ENCODE measurements at places on chromosomes 2 and 18.

GRCh38 chr18:64718808-64719207, 569.9 kb upstream of the LINC00305 start:
- DNase-seq: no peak

GRCh38 chr2:159186462-159186861, 100.0 kb downstream of the WDSUB1 start:
- no peak for DNase-seq

- DNase-seq: no peak
Measured at GRCh38 chr18:21303445-21303844, 61.4 kb downstream of the GREB1L start.

GRCh38 chr2:72539071-72539552, 286.7 kb downstream of the EXOC6B start:
- no peak for DNase-seq

DNA sequence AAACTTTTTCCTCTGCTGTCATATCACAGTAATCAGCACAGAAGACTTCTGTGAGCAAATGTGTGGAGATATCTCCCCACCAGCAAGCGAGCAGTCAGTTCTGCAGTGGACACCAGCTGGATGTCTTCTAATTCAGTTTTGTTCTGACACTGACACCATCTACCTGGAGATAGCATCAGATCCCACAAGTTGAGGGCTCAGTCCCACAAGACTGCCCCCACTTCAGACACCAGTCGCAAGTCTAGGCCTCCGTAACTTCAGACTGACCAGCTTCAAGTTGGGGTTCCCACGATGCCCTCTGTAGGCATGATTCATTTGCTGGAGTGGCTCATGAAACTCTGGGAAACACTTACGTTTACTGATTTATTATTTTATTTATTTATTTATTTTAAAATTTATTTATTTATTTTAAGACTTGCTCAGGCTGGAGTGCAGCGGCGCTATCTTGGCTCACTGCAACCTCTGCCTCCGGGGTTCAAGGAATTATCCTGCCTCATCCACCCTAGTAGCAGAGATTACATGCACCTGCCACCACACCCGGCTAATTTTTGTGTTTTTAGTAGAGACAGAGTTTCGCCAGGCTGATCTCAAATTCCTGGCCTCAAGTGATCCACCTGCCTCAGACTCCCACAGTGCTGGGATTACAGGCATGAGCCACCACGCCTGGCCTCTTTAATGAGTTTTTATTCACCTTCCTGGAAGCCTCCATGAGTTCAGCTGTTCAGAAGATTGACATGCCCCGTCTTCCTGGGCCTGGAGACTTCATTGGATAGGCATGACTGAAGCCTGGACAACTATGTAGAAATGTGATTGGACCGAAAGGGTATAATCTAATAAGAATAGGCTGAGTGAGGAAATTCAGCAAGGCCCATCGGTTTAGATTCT, 55.7 kb downstream of the PAPOLG start:
- DNase-seq: no peak

- DNase-seq: no peak
Measured at GRCh38 chr2:139077099-139077737, 297.0 kb upstream of the NXPH2 start.

Measured in stimulated activated CD8-positive, alpha-beta memory T cell treated with anti-CD3 and anti-CD28 coated beads, Interleukin-4, amount 100 ng/mL, for 1 hour (primary cell).